ENCODE measurements at places on chromosomes 5 and 9. TPM values are rescaled to one million over a fixed set of nuclear protein-coding genes. Genes with fewer than 3 reads are reported as not detected.

DNA sequence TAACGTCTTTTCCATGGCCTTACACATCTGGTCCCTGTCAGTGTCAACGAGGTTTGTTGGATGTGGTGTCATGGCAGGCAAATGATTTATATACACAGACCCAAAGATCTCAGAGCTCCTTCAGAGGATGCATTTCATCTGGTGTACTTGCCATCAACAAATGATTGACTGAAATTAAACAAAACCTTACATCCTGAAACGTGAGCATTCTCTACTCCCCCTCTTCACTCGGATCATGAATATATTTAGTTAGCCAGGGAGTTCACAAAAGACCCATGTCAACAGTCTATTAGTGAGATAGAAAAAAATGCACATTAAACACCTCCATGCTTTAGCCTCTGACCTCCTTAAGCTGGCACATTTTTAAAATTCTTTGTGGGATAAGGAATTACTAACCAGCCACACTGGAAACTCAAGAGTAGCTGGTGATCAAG lies 215.6 kb downstream of the EFNA5 start:
- no peak for DNase-seq

- DNase-seq: no peak
Measured at GRCh38 chr5:172438319-172438668, 16.0 kb downstream of the SH3PXD2B start.

GRCh38 chr9:18396102-18396728 lies 77.7 kb upstream of the ADAMTSL1 start:
- no peak for DNase-seq

The ARAP3 gene
- polyA plus RNA-seq: 0.73 TPM

The CTXN3 gene
- polyA plus RNA-seq: not detected

- DNase-seq: no peak
Measured at GRCh38 chr9:119559056-119559455, 189.8 kb upstream of the BRINP1 start.

The PCDHGA9 gene
- polyA plus RNA-seq: not detected

The GMCL2 gene
- not detected for polyA plus RNA-seq

DNA sequence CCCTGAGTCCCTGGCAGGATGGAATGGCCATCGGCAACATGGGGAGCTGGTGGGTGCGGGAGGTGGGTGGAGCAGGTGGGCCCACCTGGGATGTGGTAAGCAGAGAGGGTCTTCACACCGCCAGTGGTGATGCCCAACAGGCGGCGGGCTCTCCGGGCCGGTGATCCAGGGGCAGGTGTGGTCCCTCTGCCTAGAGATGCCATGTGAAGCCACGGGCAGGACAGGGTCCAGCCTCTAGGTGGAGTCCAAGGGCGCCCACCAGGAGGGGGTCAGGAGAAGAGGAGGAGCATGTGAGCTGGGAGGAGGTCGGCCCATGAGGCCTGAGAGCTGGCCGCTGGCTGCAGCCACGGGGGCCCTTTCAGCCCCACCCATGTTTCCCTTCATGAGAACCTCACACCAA lies 221.1 kb downstream of the FANCC start:
- DNase-seq: no peak

The SLC6A18 gene
- not detected for polyA plus RNA-seq

DNA sequence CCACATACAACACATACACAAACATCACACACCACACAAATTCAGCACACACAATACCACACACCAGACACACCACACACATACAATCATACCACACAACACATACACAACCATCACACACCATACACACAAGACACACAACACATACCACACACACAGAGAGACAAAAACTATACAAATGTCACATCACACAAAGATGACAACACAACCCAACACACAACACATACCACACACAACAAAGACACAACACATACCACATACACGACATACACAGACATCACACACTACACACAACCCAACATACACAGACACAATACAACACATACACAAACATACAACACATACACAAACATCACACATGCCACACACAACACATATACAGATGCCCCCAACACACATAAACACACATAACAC lies 44.8 kb downstream of the ROR2 start:
- DNase-seq: no peak

DNA sequence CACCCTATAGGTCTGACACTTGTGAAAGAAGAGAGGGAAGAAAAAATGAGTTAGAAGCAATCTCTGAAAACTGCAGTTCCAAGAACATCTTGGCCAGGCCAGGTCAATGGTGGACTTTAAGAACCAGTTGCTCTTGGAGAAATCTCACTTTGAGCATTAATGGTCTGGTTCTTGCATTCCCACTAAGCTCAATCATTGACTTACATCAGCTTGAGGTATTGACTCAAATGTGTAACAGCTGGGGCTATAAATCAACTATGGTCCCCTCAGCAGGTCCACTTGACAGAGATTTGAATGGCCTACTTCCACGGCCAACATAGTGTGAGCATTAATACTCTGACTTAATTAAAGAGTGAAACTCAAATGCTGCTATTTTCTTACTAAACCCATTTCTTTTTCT lies 357.8 kb upstream of the RGMB start:
- DNase-seq: no peak

GRCh38 chr5:135582099-135582781 lies 3.4 kb upstream of the CXCL14 start:
- DNase-seq: no peak

The FOXD4 gene
- polyA plus RNA-seq: not detected

GRCh38 chr9:88605512-88606362 lies 70.8 kb downstream of the NXNL2 start:
- DNase-seq: no peak

The TMED9 gene
- 123 TPM for polyA plus RNA-seq

DNA sequence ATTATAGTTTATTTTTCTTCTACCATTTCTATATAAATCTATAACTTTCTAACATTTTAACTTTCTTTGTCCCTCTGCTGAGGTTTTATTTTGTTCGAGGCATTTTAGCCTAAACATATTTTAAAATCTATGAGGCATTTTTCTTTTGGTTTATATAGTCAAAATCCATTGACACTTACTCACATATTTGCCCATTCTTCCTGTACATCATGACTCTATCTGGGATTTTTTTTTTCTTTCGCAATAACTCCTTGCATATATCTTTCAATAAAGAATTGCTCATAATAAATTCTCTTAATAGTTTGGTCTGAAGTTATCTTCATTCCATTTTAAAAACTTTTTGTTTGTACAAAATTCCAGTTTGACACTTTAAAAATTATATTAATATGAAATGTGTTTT lies 632.3 kb downstream of the TLE4 start:
- DNase-seq: no peak

DNA sequence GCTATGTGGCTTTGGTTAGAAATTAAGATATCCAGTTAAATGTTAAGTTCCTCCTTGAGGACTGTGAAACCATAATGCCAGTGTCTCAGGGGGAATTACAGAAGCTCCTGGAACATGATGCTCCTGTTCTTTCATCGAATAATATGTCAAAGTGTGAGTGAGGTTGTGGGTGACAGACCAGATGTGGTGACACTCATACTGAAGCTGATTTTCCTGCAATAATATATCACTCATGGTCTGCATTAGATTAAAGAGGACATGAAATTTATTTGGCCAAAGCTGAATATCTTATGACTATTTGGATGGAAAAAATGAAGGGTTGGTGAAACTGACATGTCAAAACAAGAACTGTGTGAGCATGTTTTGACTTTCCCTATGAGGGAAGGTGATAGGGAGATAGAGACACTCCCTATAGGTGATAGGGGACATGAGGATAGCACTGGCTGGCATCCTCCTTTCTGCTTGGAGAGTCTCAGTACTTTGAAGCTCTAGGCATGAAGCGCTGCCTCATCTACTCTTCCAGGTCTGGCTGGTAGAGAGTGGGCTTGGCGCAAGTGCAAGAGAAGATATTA lies 173.5 kb downstream of the ARHGEF28 start:
- no peak for DNase-seq

The LECT2 gene
- not detected for polyA plus RNA-seq

Measured in CD4-positive, alpha-beta memory T cell (primary cell).